GM06990 (cell line): ENCODE measurements at places on chromosomes 5 and 9.
A peak's percentile ranks its signal among the peaks of the same experiment; 100 is the strongest.

GRCh38 chr5:131262953-131263541, 806 bp upstream of the CDC42SE2 start:
- DNase-seq, result peak; percentile 47

DNA sequence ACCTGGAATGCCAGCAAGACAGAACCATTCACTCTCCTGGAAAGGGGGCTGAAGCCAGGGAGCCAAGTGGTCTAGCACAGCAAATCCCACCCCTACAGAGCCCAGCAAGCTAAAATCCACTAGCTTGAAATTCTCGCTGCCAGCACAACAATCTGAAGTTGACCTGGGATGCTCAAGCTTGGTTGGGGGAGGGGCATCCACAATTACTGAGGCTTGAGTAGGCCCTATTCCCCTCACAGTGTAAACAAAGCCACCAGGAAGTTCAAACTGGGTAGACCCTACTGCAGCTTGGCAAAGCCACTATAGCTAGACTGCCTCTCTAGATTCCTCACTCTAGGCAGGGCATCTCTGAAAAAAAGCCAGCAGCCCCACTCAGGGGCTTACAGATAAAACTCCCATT, 17.3 kb downstream of the RIGI start:
- no peak for DNase-seq

DNA sequence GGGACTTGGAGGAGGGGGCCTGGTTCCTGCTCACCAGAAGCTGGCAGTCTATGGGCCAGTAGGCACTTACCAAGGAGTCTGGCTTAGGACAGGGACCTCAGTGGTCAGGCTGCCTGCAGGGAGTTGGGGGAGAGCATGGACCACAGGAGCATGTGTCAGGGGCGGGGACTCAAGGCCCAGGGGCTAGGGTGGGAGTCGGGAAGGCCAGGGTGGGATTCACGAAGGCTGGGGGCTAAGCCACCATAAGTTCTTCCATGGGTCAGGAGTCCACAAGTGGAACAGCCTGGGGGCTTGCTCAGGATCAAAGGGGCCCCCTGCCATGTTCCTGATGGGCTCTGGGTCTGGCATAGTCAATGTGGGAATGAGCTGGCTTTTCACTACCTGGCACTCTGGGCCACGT, 11.5 kb upstream of the SLC25A48 start:
- DNase-seq, result no peak

- no peak for DNase-seq
Measured at GRCh38 chr5:57594436-57594835, 111.8 kb upstream of the ACTBL2 start.

DNA sequence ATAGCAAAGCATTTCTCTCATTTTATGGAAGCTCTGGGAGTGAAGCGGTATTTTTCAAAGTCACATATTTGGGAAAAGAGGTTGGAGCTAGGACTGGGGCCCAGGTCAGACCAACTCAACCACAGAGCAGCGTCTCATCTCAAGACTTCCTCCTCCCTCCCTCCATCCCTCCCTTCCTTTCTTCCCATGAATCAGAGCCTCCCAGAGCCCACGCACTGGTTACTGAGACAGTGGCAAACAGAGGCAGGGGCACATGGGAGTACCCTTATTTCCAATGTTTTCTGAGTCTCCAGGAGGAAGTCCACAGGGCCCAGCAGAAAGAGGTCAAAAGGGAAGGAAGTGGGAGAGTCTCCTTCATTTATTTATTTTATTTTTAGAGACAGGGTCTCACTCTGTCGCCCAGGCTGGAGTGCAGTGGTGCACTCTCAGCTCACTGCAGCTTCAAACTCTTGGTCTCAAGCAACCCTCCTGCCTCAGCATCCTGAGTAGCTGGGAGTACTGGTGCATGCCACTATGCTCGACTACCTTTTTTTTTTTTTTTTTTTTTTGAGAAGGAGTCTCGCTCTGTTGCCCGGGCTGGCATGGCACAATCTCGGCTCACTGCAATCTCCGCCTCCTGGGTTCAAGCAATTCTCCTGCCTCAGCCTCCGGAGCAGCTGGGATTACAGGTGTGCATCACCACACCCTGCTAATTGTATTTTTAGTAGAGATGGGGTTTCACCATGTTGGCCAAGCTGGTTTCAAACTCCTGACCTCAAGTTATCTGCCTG, 52.5 kb upstream of the CDKN2AIPNL start:
- DNase-seq, result no peak

DNA sequence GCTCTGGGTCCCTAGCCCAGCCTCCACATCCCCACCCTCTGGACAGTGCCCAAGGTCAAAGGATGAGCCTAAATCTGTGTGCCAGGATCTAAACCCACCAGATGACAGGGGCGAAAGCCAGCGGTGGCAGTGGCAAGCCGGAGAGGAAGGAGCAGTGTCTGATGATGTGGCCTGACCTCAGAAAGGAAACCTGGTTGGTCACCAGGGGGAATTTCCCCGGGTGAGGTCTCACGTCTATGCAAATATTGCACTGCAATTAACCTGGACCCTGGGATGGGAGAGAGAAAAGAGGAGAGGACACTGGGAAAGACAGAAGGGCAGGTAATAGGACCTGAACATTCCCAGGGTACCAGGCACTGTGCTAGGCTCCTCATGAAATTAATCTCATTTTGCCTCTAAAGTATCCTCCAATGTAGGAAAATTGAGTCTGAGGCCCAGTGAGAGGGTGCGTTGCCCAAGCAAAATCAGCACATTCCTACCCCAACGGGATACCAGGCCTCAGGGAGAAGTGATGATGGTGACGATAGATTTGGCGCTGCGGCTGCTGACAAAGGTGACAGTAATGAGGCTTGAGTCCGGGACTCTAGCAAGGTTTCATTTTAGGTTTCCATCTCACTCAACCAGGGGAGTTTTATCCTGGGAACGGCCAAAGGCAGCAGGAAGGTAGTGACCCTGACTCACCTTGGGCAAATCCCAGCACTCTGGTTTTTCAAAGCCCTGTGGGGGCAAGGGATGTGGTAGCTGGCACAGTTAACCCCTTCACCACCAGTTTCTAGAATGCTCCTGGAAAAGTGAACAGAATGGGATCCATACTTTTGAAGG, 13.4 kb upstream of the TNIP1 start:
- DNase-seq, result peak; percentile 79

GRCh38 chr5:62326302-62326701, 20.3 kb downstream of the KIF2A start:
- no peak for DNase-seq

DNA sequence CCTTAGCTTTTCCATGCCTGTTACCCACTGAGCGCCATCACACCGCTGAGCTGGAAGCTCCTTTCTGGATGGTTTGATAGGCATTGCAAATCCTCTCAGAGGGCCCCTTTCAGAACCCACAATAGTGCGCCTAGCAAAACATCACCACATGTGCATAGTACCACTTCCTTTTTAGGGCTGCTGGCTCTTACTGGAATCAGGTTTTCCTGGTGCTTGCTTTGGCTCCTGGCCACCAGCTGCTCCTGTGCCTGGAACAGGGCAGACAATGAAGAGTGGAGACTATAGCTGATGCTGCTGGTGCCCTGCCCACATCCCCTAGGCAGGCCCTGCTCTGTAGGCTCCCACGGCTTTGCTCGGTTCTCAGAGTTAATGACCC, 163.6 kb upstream of the SEMA6A start:
- DNase-seq, result no peak

- no peak for DNase-seq
Measured at GRCh38 chr5:127961763-127962145, 121.8 kb upstream of the SLC12A2 start.

DNA sequence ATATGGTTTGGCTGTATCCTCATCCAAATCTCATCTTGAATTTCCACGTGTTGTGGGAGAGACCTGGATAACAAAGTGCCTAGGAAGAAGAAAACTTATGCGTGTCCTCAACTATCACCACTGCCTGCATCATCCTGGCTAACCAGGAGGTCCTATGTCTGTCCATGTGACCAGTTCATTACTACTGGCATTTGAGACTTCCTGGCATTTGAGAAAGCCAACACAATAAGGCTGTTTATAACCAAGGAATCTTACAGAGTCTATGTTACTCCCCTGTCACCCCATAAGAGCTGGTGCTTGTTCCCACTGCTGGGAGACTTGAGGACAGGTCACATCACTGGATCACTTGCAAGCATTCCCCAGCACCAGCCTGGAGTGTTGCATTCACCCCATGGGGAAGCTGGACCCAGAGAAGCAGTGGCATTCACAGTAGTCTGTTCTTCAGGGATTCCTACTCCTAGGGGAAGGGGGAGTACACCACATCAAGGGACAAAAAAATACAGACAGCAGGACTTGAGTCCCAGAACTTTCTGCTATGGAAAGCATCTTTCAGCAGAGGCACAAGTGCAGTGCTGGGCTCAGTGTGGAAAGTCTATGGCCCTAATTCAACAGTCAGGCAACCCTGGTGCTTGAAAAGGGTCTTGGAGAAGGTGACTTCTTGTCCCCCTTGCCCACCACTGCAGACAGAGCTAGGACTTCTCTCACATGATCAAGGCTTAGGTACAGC, 717.1 kb downstream of the SEMA5A start:
- no peak for DNase-seq

DNA sequence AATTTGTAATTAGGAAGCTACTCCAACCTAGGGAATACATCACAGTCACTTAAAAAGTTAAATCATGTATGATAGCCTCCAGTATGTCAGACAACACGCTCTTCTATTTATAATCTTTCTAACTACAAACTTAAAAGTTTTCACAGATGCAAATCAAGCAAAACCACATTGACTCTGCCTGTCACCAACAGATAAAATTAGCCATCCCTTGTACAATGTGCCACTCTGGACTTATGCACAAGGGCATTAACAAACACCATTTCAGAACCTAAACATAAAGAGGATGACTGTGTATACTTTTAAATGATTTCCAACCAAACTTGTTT, 14.7 kb downstream of the ERP44 start:
- peak; percentile 60 for DNase-seq

DNA sequence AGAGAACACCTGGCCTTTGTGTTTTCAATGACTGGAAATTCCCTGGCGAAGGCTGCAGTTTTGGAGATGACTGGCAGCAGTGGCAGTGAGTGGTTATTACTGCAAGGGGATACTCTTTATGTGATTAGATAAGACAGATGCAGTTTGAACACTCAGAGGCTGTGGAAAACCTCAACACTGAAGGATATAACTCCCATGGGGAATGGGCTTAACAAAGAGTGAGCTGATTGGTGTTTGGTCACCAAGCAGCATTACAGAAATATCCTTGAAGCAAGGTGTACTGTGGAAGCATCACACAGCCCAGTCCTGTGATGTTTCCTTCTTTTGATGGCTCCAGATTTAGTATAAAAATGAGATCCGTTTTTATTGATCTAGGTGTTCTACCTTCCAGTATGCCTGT, 490.7 kb upstream of the PTPRD start:
- DNase-seq, result no peak

DNA sequence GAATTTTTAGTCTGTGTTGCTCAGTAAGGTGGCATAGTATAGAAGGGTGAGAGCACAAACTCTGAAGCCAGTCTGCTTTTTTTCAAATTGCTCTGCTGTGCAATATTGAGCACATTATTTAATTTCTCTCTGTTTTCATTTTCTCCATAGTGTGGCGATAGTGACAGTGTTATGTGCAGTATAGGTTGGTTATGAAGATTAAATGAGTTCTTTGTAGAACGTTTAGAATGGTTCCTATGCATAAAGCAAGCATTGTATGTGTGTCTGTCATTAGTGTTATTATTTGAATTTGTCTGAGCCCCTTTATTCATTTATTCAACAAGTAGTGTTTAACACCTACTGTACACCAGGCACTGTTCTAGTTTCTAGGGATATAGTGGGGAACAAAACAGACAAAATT, 9.2 kb downstream of the PRR16 start:
- no peak for DNase-seq

GRCh38 chr5:174204535-174205313, 159.2 kb downstream of the NSG2 start:
- DNase-seq, result no peak

- no peak for DNase-seq
Measured at GRCh38 chr5:8590959-8591358, 722.0 kb downstream of the MTRR start.

- no peak for DNase-seq
Measured at GRCh38 chr5:27511061-27511460, 472.7 kb upstream of the CDH9 start.

- DNase-seq, result no peak
Measured at GRCh38 chr9:129841071-129841470, 5.8 kb downstream of the USP20 start.

- DNase-seq, result no peak
Measured at GRCh38 chr9:23662320-23662719, 163.7 kb downstream of the ELAVL2 start.
